ENCODE measurements at places on chromosomes 11 and 22. TPM values are rescaled to one million over a fixed set of nuclear protein-coding genes. Genes with fewer than 3 reads are reported as not detected.
A peak's percentile ranks its signal among the peaks of the same experiment; 100 is the strongest.

DNA sequence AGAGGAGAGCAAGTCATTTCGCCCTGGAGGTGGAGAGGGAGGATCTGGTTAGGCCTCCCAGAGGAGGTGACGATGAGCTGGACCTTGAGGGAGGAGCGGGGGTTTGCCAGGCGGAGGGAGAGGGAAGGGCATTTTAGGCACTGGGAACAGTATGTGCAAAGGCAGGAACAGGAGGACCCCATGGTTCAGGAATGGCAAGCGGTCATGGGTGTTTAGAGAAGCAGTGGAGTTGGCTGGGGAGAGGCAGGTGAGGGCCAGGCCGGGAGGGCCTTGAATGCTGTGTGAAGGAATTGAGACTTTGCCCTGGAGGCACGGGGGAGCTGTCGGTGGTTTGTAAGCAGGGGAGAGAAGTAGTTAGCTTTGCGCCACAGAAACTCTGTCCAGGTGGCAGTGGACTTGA is 10.3 kb downstream of the PRDM11 start:
- H3K36me3 ChIP-seq: no peaks in the 10 kb centered on the region
- H3K4me3 ChIP-seq: no peak overlapping the region
- DNase-seq: no peak
- no peak overlapping the region for H3K27ac ChIP-seq
- H3K27me3 ChIP-seq: no peaks in the 10 kb centered on the region

GRCh38 chr11:134252346-134253187 is 585 bp downstream of the THYN1 start:
- peaks cover 34% of the 10 kb centered on the region for H3K4me1 ChIP-seq
- peak overlapping the region; percentile 99 for H3K4me3 ChIP-seq
- peaks cover 18% of the 10 kb centered on the region for H3K36me3 ChIP-seq
- H3K27ac ChIP-seq: peak overlapping the region; percentile 94
- H3K27me3 ChIP-seq: no peaks in the 10 kb centered on the region

- no peak overlapping the region for H3K4me3 ChIP-seq
- peaks cover 3% of the 10 kb centered on the region for H3K27me3 ChIP-seq
- no peak for DNase-seq
Observed at GRCh38 chr11:33949252-33949913, 57.5 kb upstream of the LMO2 start.

The OR52H1 gene
- total RNA-seq: not detected

DNA sequence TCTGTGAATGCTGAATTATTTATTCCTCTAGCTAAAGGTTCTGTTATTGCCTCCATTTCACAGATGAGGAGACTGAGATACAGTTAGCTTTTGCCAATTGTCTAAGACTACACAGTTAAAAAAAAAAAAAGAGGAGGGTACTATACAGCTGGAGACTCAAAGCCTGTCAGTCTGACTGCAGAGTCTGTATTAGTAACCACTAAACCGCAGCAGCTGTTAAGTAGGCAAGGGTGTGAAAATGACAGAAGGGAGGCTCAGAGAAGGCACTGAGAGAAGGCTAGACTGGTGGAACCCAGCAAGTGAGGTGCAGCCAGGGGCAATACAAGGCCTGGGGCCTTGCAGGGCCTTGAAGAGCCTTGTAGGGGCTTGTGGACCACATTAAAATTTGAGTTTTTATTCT is 181.2 kb downstream of the CSNK2A3 start:
- H3K27me3 ChIP-seq: no peaks in the 10 kb centered on the region
- H3K4me1 ChIP-seq: peaks cover 18% of the 10 kb centered on the region
- DNase-seq: peak; percentile 62
- H3K4me3 ChIP-seq: no peak overlapping the region
- no peaks in the 10 kb centered on the region for H3K36me3 ChIP-seq
- no peak overlapping the region for H3K27ac ChIP-seq

- no peak for DNase-seq
- no peaks in the 10 kb centered on the region for H3K4me1 ChIP-seq
- H3K4me3 ChIP-seq: no peak overlapping the region
- H3K27ac ChIP-seq: no peak overlapping the region
- H3K36me3 ChIP-seq: no peaks in the 10 kb centered on the region
Observed at GRCh38 chr22:27456696-27457503, 344.7 kb downstream of the MN1 start.

DNA sequence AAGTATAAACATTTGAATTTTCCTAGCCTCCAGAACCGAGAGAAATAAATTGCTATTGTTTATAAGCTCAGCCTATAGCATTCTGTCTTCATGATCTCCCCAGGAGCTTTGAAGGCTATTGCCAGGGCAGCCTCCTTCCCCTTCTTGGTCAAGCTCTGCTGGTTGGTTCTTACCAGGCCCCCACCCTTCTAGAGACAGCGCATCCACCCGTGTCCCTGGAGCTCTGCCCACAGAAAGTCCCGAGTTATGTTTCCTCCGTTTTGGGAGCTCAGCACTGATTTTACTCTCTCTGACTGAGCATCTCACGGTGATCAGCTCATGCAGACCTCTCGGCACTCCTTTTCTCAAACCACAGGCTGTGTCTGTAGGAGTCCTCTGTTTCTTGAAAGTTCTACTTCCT is 123.8 kb upstream of the SORL1-AS1 start:
- H3K4me3 ChIP-seq: no peak overlapping the region
- DNase-seq: no peak
- no peaks in the 10 kb centered on the region for H3K27me3 ChIP-seq
- H3K27ac ChIP-seq: no peak overlapping the region
- H3K36me3 ChIP-seq: peaks cover 70% of the 10 kb centered on the region
- H3K4me1 ChIP-seq: peaks cover 12% of the 10 kb centered on the region

GRCh38 chr22:46881373-46882118 is 119.1 kb downstream of the TBC1D22A start:
- no peak overlapping the region for H3K27ac ChIP-seq
- no peak overlapping the region for H3K4me3 ChIP-seq
- H3K36me3 ChIP-seq: peaks cover 8% of the 10 kb centered on the region
- no peaks in the 10 kb centered on the region for H3K27me3 ChIP-seq

DNA sequence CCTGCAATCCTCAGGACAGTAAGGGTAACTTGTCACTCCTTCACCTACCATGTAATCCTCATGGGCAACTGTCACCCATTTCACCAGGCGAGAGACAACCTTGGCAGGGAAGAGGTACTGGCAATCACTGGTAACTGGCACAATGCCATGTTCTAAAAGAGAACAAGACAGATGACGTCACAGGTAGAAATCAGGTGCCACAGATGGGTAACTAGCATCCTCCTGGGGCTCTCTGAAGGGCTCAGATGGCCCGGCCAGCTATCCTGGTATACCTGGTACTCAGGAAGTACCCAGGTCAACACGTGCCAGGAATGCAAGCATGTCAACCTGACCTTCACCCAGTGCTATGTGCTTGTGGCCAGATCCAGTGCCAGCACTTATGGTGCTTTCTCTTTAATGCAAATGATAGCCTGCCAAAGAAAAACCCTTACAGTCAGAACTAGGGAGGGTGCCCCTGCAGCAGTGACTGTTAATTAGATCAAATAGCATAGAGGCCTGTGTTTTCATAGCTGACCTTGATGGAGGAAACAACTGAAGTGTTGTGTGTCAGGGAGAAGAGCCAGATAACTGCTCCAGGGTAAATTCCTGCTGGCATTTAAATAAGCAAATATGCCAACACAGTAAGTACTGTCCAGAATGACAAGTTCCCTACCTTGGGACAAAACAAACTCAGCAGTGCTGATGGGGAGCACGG is 36.2 kb downstream of the THOC5 start:
- H3K36me3 ChIP-seq: peaks cover 35% of the 10 kb centered on the region
- H3K27ac ChIP-seq: no peak overlapping the region
- no peak overlapping the region for H3K4me3 ChIP-seq
- DNase-seq: no peak
- no peaks in the 10 kb centered on the region for H3K4me1 ChIP-seq
- no peaks in the 10 kb centered on the region for H3K27me3 ChIP-seq

DNA sequence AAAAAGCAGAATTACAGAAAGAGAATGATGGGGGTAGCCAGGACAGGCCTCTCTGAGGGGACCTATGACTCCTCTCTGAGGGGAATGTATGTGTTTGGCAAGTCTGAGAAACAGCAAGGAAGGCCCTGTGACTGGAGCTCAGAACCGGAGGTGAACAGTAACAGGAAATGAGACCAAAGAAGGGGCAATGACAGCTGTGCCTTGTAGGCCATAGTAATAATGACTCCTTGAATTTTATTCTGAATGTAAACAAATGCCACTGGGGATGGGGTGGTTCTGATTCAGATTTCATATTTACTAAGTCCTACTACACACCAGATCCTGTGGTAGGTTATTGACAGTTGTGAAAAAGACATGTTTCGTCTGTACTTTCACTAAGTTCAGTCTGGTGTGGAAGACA is 52.8 kb upstream of the APOA1 start:
- no peak overlapping the region for H3K4me3 ChIP-seq
- H3K4me1 ChIP-seq: peaks cover 13% of the 10 kb centered on the region
- H3K27me3 ChIP-seq: no peaks in the 10 kb centered on the region

DNA sequence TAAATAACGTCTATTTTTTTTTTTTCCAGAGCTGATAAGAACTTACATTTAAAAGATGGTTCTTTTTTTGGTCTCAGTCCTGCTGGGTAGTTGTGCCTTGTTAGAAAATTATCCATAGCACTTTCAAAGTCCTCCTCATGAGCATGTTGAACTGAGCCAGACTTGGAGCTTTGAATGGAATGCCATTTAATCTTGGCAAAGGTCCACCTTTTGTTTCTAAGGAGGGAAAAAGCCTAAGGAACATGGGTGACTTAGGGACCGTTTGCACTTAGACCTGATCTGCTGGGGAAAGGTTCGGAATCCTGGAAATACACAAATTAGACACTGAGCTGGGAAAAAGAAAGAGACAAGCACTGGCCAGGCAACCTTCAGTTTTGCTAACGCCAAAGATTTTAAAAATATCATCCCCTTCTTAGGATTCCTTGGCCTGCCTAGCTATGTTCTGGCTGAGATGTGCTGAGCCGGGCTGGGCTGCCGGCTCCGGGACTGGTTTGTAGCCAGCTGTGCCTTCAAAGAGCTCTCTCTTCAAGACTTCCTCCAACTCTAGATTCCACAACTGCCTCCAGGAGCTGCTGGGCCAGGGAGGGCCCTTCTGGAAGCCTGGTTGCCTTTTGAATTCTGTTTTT is 67.4 kb downstream of the ENDOD1 start:
- no peaks in the 10 kb centered on the region for H3K27me3 ChIP-seq
- peaks cover 8% of the 10 kb centered on the region for H3K36me3 ChIP-seq
- no peak for DNase-seq
- peaks cover 29% of the 10 kb centered on the region for H3K4me1 ChIP-seq
- H3K27ac ChIP-seq: no peak overlapping the region

Data from activated CD8-positive, alpha-beta T cell treated with anti-CD3 and anti-CD28 coated beads for 36 hours (primary cell).